ENCODE measurements at places on chromosomes 7 and 10.

- no peak for DNase-seq
These were observed 31.3 kb upstream of the GDF10 start for GRCh38 chr10:47268696-47269095.

DNA sequence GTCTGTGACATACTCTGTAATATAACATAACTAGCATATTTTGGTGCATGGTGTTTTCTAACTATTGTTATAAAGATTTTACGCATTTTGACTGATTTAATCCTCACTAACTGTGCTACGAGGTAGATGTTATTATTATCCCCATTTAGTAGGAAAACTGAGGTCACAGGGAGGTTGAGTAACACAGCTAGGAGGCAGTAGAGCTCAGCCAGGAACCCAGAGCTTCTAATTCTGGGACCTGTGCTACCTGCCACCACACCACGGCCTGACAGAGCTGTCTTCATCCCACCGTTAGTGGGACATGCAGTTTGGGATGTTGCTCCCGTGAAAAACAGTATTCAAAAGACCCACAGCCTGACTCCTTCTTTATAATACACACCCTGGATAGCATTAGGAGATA lies 962.5 kb downstream of the CNTNAP2 start:
- DNase-seq: no peak

DNA sequence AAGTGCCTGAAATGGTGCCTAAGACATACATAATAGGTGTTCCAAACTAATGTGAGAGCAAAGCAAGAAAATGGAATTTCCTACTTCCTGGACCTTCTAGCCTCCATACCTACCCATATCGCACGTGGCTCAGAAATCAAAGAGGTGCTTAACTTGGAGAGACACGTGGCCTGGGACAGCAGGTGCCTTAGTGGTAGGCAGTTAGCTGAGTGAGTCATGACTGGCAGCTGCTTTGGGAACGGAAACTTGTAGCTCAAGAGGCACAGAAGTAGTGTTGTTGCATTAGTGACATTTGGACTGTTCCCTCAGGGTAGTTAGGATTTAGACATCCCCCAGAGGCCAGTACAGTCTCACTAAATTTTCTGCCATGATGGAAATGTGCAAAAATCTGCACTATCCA lies 12.0 kb upstream of the BMPER start:
- no peak for DNase-seq

DNA sequence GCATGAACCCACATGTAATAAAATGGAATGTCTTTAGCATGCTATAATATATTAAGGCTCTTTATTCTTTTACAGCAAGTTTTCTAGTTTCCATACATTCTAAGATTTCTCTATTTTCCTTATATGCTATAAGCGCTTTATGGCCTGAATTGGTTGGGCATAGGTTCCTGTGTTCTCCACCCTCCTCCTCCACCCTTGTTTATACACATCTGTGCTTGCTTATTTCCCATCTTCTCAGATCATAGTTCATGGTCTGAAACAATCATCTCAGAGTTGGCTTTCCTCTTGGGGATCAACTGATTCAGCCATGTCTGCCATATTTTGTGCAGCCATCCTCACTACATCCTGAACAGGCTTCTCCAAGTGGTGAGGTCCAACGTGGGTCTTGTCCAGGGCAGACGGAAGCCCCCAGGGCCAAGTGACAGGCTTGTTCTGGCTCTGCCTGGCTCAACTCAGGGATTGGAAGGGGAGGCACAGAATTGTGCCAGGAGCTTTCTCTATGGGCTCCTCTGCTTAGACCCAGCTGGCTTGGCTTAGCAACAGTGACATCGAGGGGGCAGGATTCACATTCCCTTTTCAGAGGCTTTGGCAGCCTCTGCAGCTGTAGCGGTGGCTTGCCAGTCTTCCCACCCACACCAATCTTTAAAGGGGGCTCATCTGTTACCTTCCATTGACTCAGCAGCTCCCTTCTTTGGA lies 327.3 kb downstream of the PTEN start:
- no peak for DNase-seq

- no peak for DNase-seq
These were observed 240.8 kb downstream of the ADK start for GRCh38 chr10:74391786-74392185.

DNA sequence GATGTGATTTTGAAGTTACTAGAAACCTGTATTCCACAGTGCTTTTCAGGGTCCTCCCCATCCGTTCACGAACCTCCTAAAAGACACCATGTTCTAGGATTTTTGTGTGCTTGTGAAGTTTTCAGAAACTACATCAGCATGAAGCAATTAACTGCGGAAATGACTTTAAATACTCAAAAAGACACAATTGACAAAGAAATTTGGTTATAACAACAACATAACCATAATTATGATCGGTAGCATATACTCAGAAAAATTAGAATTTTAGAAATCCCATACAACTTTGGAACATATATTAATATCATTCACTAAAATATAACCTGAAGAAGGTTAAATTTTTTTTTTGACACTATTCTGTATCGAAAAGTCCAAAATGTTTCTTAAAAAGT lies 43.8 kb upstream of the FAM20C start:
- no peak for DNase-seq

DNA sequence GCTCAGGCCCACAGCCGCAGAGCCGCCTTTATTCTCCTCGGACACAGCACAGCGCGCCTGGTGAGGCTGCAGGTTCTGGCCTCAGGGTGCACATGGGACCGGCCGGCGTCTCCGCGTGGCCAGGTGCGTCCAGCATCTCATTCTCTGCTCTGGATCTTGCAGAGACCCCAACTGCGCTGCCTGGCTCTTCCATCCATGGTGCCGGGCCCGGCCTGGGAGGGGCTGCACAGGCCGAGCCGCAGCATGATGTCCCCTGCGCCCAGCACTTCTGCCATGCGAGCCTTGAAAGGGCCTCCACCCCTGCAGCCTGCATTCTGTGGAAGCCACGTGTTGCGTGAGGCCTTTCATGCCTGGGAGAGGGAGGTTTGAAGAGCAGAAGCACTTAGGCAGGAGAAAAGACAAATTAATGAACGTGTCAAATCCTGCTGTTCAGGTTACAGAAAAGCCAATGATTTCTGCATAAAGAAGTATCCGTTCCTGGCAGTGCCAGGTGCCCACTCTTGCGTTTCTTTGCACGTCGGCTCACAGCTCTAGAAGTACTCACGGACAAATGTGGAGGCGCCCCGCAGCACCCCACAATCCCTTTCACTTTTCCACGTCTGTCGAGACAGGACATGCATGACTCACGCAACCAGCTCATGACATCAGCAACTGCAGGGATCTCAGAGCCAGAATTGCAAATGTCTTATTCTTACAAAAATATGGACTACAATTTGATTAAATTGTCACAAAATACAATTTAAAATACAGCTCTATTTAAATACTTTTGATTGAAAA lies 571.4 kb downstream of the DNAJB6 start:
- DNase-seq: no peak

- DNase-seq: no peak
These were observed 146.5 kb upstream of the C1GALT1 start for GRCh38 chr7:7035851-7036250.

DNA sequence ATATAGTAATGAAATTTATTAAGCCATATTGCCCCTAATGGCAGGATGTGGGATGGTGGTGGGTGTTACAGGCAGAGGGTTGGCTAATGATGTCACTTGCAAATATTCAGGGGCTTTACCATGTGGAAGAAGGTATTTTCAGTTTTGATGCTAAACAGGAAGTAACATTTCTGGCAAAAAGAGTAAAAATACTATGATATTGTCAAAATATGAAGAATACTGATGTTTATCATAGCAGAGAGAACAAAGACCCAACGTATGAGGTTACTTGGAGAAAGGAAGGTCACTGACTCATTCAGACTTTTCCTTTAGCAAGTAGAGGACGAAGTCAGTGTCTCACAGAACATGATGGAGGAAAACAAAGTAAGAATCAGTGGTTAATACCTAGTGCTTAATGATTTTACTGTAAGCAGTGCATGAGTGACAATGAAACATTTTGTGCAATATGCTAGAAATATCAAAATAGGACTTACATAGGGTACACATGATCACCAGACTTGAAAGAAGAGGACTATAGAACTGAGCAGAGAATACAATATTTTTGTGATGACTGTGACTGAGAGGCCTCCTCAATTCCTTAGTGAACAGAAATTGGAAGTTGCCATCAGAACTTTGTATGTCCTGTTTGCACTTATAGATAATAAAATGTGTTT lies 89.7 kb upstream of the STEAP4 start:
- DNase-seq: no peak

DNA sequence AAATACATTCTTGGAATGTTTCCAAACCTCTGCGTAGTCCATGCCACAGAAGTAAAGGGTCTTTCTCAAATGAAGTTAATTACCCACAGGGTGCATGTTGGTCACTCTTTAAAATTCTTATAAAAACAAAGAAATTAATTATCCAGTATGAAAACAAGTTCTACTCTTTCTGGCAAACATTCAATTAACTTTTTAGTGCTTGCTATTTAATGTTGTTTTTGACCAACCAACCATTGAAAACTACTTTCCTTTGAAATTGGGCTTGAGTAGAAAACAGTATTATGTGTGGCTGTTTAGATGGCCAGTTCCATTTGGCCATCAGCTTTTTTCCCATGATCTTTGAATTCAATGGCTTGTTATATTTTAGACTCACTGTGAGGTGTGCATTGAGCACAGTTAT lies 83.0 kb downstream of the TAF3 start:
- DNase-seq: no peak

GRCh38 chr7:17948526-17949238 lies 8.4 kb upstream of the SNX13 start:
- DNase-seq: no peak

All from fibroblast of skin of scalp (primary cell).